ENCODE measurements at places on chromosomes 3 and 15.
A peak's percentile ranks its signal among the peaks of the same experiment; 100 is the strongest.

GRCh38 chr3:51389423-51390183 lies 1.5 kb upstream of the RBM15B start:
- peaks cover 20% of the 10 kb centered on the region for H3K27me3 ChIP-seq
- H3K4me3 ChIP-seq: no peak overlapping the region
- peaks cover 53% of the 10 kb centered on the region for H3K4me1 ChIP-seq
- H3K36me3 ChIP-seq: peaks cover 38% of the 10 kb centered on the region
- H3K27ac ChIP-seq: no peak overlapping the region
- DNase-seq: peak; percentile 63

DNA sequence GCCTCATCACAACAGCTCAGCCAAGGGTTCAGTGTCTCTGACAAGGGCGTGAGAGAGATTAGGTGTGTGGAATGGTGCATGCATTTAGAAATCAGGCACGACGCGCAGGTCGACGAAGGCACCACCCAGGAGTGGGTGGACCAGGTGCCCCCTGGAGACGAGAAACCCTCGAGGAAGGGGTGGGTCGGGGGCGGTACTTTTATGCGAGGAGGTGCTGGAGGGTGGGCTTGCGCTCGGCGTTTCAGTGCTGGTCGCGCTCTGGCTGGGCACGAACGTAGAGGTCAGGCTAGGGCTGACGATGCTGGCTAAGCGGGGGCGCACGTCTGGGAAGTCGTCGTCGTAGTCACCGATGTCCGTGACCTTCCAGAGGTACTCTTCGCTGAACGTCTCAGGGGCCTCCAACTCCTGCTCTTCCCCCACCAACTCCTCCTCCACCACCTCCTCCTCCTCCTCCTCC lies 393 bp downstream of the ERICH6 start:
- no peak for DNase-seq
- H3K36me3 ChIP-seq: peaks cover 1% of the 10 kb centered on the region
- H3K4me3 ChIP-seq: peak overlapping the region; percentile 89

GRCh38 chr3:140416666-140417065 lies 261.2 kb upstream of the TRIM42 start:
- H3K27ac ChIP-seq: no peak overlapping the region
- DNase-seq: no peak
- no peaks in the 10 kb centered on the region for H3K36me3 ChIP-seq
- no peaks in the 10 kb centered on the region for H3K27me3 ChIP-seq
- no peak overlapping the region for H3K4me3 ChIP-seq

DNA sequence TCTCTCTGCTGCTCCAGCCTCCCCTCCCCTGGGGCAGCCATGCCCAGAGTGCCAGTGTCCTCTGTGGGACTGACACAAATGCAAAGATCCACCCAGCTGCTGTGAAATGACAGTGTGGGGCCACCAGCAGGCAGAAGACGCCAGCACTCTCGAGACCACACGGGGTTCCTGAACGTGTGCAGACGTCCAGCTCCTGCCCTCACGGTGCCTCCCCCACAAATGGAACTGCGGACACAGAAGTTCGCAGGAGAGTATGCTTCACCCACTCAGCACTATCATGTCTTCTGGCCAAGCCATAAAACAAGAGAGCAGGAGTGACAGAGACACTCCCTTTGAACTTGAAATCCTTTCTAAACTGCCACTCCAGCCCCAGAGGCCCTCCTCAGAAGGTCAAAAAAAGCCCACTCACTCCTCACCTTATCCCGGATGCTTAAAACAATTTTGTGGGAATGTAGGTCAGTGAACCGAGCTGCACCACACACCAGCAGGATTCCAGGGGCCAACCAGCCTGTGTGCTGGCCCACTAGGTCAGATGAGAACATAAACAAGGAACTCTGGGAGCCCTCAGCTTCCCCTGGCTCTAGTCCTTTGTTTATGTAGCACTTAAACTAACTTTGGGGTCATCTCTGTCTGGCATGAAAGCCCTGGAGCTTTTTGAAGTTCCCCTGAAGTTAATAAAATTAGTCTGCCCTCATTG lies 112.6 kb downstream of the DNAJB8 start:
- no peak for DNase-seq
- H3K27me3 ChIP-seq: no peaks in the 10 kb centered on the region

- no peak for DNase-seq
- no peak overlapping the region for H3K27ac ChIP-seq
- peaks cover 31% of the 10 kb centered on the region for H3K4me1 ChIP-seq
- no peak overlapping the region for H3K4me3 ChIP-seq
Observed at GRCh38 chr3:194395778-194396538, 3.1 kb downstream of the GP5 start.

DNA sequence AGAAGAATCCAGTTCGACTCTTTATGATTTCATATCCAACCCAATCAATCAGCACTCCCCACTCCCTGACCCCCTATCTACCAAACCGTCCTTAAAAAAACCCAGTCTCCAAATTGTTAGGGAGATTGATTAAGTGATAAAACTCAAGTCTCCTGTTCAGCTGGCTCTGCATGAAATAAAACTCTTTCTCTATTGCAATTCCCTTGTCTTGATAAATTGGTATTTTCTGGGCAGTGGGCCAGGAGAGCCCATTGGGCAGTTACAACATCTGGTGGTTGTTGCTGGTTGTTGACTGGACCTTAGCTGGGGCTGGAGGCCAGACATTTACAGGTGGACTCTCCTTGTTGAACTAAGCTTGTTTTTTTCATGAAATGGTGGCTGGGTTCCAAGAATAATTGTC lies 642.3 kb downstream of the ROBO2 start:
- no peak overlapping the region for H3K4me3 ChIP-seq
- peaks cover 5% of the 10 kb centered on the region for H3K36me3 ChIP-seq
- H3K4me1 ChIP-seq: no peaks in the 10 kb centered on the region
- no peaks in the 10 kb centered on the region for H3K27me3 ChIP-seq

- H3K36me3 ChIP-seq: peaks cover 33% of the 10 kb centered on the region
- H3K27me3 ChIP-seq: no peaks in the 10 kb centered on the region
- H3K4me1 ChIP-seq: no peaks in the 10 kb centered on the region
- DNase-seq: no peak
- H3K4me3 ChIP-seq: no peak overlapping the region
Observed at GRCh38 chr3:56655709-56656108, 27.4 kb downstream of the TASOR start.

DNA sequence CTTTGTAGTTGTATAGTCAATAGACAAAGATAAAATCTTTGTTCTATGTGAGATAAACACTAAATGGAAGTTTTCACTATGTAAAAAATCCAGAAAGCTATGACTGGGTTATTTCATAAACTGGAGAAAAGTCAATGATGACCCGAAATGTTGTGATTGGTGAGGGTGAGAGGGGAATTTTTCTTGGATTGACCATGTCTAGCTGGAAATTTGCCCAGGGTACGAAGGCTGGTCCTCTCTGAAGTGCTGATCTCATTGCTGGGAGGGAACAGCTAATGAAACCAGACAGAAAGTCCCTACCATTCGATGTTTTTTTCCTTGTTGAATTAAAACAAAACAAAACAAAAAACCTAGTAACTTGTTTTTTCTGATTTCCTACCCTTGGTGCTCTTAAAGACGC lies 14.3 kb downstream of the TPRG1 start:
- no peak overlapping the region for H3K4me3 ChIP-seq
- no peak for DNase-seq
- H3K27me3 ChIP-seq: peaks cover 2% of the 10 kb centered on the region
- H3K27ac ChIP-seq: no peak overlapping the region
- peaks cover 13% of the 10 kb centered on the region for H3K36me3 ChIP-seq
- no peaks in the 10 kb centered on the region for H3K4me1 ChIP-seq

All from endothelial cell (in vitro differentiated cells).